ENCODE measurements at places on chromosomes 16 and 17. TPM values are rescaled to one million over a fixed set of nuclear protein-coding genes. Genes with fewer than 3 reads are reported as not detected.

DNA sequence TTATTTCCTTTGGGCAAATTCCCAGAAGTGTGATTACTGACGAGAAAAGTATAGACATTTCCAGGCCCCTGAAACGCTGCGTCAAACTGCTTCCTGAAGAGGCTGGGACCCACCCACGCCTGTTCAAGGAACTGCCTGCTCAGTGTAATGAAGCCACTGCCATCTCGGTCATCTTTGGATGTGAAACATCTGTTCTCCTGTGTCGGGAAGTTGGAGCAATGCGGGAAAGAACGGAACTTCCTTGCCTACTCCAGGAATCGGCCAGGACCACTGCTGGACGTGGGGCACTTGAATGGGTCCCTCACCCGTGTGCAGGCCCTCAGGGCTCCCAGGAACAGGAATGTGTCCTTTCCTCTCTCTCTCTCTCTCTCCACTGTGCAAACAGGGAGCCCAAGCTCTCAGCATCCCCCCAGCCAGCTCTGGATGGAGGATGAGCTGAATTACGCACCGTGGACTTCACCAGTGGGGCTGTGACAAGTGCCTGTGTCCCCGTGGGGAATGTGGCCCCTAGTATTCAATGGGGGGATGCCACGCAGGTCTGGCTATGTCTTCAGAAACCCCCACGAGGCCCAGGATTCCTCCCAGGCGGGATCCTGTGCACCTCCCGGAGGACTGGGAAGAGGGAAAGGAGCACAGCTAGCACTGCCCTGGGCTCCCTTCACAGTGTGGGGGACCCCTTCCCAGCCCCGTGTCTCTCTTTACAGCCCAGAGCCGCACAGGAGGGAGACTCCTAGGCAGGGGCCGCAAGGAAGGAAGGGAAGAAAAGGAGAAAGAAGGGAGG lies 18.3 kb upstream of the LITAF start:
- DNase-seq = no peak

DNA sequence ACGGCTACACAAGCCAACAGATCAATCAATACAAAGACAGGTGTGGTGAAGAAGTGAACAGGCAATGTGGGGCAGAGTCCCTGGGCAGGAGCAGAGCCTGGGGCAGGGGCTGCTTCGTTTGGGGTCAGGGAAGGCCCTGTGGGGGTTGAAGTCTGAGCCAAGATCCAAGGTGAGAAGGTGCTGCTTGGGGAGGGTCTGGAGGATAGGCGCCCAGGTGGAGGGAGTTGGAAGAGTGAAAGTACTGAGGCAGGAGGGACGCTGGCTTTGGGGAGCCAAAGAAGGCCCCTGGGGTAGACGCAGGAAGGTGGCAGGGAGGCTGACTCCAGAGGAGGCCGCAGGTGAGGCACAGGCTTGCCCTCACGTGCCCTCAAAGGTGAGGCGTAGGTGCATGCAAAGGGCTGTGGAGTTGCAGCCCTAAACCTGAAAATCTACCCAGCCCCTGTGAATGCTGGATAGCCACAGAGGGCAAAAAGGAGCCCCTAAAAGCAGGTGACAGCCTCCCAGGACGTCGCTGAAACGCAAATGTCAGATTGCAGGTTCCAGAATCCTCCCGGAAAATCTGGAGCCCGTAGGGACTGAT lies 33.3 kb downstream of the WFDC1 start:
- no peak for DNase-seq

DNA sequence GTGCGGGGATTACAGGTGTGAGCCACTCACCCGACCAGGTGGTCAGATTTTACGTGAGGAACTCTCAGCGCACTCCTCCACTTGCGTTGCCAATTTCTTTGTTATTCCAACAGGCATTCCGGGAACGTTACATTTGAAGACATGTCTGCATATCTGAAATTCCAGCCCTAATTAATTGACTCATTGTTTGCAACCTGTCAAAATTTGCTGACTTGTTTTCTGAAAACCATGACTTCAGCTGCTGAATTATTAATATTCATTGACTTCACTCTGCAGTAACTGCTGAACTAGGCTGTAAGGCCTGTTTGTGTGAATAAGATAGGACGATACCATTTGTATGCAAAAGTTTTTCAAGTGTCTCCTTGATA lies 16.6 kb downstream of the G6PC1 start:
- no peak for DNase-seq

DNA sequence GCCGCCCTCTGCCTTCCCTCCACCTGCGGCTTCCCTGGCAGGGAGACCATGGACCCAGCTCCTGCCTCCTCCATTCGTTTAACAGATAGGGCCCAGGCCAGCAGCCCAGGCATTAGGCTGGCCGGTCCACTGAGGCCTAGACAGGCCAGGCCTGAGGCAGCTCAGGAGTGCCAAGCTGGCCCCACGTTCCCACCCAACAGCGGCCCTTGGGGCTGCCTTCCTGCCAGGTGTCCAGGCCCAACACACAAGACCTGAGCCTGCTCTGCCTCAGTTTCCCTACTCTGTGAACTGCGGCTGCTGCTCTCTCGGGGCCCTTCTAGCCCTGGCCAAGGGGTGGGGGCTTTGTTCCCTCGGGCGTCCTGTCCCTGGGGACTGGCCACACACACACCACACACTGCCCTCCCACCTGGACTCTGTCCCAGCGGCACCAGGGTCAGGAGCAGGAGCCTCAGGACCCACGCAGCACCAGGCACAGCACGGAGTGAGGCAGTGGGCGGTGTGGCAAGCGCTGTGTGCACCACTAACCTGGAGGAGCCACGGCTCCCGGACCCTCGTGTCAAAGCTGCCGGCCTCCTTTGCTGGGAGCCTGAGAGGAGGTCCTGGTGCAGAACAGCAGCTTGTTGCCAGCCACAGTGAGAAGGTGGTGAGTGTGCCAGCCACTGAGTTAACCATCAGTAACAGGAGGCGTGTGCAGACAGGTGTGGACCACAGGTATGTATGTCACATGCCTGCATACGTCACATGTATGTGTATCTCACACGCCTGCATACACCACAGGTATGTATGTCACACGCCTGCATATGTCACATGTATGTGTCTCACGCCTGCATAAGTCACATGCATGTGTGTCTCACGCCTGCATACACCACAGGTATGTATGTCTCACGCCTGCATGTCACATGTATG lies 14.6 kb upstream of the CDH15 start:
- DNase-seq = no peak

Gene LPO
- total RNA-seq = 0.27 TPM

GRCh38 chr16:4700997-4701743 lies 7.8 kb downstream of the NUDT16L1 start:
- no peak for DNase-seq

DNA sequence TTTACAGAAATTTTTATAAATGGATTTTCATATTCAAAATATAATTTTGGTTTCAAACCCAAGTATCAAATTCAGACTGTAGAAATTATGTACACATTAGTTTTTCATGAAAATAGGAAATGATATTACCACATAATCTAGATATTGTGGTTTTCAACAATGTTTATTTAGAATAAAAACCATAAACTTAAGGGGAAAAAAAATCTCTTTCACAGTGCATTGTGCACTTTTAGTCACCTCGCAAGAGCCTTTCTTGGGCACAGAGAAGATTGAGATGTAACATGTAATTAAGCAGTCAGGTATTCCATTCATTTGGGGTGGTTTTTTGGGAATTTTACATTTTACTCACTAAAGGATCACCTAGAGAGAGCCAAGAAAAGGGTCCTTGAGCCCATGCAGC lies 104.0 kb downstream of the TANC2 start:
- DNase-seq = no peak

GRCh38 chr17:2967515-2967914 lies 95.9 kb downstream of the OR1D5 start:
- no peak for DNase-seq

DNA sequence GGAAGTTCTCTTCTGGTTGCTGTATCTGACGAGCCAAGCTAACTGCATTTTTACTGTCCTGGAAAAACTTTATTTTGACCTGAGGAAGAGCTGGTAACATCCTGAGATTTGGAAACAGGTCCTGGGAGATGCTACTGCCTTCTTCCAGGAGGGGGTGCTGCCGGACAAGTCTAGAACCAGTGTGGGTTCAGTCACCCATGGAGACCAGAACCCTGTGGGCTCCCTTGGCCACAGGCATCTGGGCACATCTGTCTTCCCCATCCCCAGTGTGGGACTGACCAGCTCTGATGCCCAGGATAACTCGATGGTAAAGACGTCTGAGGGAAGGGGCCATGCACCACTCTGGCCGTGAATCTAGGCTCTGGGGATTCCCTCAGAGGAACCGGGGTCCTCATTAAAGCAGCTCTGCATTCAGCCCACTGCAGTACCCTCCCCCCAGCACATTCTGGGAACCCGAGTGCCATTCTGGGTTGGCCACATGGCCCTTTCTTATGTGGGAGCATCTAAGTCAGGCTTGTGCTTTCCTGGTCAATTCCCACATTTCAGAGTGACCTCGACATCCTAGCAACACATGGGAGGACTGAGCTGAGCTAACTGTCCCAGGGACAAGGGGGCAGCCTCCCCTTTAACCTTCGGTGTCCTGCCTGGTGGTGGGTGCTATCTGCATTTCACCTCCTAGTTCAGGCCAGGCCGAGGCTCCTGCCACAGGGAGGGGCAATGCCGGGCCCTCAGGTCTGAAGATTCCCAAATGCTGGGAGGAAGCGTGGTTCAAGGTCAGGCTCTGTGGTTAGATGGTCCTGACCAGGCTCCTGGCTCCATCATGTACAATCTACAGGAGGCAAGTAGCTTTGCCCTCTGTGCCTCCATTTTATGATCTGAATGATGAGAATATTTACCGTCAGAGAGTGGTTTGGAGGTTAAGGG lies 6.4 kb downstream of the C16orf86 start:
- DNase-seq = no peak

Gene ALDH3A1
- 0.69 TPM for total RNA-seq

Gene SLC13A2
- not detected for total RNA-seq

DNA sequence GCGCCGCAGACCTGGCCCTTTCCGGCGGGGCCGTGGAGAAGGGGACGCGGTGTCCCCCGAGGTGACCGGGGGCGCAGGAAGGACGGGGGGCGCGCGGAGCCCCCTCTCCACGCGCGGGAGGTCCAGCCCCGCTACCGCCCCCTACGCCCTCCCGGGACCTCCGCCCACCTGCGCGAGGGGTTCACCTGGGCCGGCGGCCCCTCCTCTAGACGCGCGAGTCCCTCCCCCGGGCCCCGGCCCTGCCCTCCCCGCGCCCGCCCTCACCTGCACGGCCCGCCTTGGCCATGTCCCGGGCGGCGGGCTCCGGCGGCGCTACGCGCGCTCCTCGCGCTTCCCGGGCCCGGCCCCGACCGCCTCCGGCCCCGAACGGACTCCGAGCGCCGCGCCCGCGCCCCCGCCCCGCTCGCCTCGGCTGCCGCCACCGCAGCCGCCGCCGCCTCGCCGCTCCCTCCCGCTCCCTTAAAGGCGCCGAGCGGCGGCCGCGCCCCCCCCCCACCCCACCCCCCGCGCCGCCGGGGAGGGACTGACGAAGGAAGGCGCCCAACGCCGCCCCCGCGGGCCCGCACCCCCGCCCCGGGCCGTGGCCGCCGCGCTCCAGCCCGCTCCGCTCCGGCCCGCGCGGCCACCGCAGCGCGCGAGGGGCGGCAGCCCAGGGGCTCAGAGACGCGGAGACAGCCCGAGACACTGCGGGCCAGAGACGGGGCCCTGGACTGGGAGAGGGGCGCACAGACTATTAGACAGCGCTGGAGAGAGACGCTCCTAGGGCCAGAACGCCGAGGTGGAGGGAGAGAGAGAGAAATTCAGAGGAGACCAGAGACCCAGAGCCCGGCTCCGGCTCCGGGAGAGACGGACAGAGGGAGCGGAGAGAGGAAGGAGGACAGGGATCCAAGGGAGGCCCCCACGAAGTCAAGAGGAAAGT lies at the start of gene PITPNM3:
Gene PITPNM3 (minus strand): TSS at position 435 of the 919 bp plus-strand sequence. CDS start 149 bp downstream, at position 286.
- DNase-seq = no peak

DNA sequence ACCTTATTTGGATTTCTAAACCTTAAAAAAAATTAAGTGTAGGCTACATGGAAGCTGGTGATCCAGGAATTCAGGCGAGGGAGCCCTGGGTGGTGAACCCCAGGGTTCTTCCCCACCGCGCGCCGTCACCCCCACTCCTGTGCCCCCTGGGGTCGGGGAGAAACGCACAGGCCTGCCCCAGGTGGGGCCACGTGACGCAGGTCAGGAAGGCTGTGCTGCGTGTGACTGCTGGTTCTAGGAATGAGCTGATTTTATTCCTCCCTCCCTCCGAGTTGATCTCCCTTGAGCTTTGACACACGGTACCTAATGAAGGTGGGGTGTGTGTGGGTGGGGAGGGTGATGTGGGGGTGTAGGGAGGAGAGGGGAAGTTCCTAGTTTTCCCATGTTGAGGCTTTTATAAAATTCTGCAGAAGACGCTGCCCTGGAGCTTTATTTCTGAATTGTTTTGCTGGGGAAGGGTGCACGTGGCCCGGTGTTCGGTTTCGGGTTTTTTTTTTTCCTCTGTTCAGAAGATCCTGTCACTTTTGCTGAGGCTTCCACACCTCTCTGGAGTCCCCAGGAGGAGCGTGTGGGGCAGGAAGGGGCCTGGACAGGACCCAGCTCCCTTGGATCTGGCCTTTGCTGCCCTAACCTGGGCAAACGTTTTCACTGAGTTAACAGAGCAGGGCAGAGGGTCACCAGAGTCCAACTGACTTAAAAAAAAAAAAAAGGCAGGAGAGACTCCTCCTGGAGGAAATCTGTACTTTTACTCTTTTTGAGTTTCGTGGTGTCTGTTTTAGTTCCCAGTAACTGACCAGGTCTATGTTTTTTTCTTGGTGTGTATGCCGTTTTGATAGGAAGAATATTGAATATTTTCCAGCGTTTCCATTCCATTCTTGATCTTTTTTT lies 55.8 kb upstream of the GSE1 start:
- no peak for DNase-seq

Gene PYY
- total RNA-seq = not detected

Gene TEKT5
- 1.1 TPM for total RNA-seq

Gene USB1
- 38.3 TPM for total RNA-seq

DNA sequence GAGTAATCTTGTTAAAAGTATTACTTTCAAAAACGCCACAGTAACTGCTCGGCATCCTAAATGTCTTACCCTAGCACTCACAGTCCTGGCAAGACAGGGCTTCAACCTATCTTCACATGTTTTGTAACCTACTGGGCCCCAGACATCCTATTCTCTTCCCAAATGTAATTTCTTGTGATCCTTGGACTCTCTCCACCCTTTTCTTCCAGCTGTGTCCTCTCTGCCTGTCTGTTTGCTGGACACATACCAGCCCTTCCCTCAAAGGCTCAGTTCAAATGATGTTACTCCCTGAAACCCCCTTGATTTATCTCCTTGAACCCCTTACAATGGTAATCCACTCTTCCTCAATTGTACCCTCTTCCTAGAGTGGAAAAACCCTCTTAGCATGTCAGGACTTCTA lies 60.1 kb upstream of the CNEP1R1 start:
- DNase-seq = no peak

DNA sequence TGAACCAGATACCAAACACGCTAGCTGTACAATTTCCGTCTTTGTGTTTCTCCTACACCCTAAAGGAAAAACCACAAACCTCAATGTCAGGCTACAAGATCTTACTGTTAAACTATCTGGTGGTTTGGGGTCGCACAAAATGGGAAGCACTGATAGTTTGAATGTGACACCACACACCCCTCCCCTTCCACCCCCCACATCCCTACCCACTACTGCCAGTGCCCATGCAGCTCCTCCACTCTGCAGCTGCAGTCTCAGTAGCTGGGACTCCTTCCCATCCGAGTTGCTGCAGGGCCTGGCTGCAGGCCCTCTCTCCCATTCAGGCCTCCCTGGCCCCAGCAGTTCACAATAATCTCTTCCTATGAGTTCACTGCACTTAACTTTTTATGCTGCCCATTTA lies 18.4 kb downstream of the TRAP1 start:
- DNase-seq = no peak
